ENCODE measurements at places on chromosomes 7 and 10. TPM values are rescaled to one million over a fixed set of nuclear protein-coding genes. Genes with fewer than 3 reads are reported as not detected.

DNA sequence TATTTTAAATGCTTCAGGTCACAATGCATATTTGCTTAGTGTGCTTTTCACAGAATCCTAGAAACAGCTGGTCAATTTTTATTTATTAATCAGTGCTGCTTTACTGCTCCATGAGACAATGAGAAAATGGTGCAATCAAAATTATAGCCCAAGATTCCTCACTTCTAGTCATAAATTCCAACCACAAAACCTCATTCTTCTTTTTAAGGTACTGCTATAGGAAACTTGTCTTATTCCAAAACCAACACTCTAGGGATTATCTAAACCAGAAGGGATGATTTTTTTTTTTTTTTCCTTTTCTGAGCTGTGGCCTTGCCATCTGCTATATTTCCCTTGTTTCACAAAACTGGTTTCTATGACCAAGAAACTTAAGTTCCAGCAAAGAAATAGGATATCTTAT is 64.0 kb upstream of the SEMA3A start:
- DNase-seq = no peak

- no peak for DNase-seq
These were observed 192.6 kb downstream of the CFTR start for GRCh38 chr7:117672453-117672852.

DNA sequence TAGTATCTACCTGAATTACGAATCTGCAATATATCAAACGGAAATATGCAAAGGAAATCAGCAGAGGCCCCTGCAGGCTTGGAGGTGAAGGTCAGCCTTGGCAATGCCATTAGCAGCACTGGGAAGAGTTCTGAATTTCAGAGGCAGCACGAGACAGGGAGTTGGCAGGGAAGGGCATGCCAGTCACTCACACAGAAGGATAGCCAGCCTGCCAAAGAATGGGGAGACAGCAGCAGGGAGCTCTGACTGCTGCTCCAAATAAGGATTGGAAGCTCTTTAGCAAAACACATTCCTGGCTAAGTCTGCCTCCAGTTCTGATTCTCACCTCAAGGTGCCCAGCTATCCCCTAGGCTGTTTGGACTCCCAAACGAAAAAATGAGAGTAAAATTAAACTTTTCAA is 188.0 kb downstream of the PDE1C start:
- DNase-seq = no peak

GRCh38 chr7:51236470-51237132 is 80.0 kb downstream of the COBL start:
- no peak for DNase-seq

- no peak for DNase-seq
These were observed 5.5 kb upstream of the MGAM start for GRCh38 chr7:141990011-141990725.

DNA sequence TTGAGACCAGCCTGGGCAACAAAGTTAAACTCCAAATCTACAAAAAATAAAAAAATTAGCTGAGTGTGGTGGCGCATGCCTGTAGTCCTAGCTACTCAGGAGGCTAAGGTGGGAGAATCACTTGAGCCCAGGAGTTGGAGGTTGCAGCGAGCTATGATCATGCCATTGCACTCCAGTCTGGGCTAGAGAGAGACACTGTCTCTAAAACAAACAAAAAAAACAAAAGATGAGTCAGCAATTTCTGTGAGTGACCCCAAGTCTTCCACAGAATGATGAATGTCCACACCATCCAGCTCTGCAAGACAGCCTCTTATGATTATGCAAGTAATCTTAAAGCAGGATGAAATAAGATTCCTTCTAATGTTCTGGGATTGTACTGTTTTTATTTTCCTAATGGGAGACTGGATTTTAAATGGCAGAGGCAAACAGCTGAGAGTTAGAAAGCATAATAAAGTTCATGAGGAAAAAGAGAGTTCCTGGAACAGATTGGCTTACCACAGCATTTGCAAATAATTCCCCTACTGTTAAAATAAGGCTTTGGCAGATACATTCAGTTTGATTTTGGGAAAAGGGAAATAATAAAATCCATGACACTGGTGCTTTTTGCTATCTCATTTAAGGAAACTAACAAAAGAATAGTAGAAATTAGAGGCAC is 18.9 kb upstream of the PRKAR2B start:
- DNase-seq = no peak

DNA sequence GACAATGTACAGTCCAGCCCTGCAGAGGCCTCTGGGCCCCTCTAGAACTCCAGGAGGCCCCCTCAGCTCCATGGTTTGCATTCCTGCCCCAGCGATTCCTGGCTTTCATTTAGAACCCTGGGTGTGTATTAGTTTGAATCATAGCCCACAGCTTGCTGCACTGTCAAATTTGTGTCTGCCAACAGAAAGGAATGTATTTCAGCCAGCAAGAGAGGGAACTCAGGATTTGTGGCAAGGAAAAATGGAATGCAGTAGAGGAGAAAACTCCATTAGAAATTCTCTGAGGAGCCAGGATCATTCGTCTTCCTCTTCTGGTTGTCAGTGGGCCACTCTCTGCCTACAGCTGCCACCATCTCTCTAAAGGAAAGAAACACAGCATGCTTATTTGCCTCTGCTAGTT is 27.9 kb upstream of the WDR11 start:
- DNase-seq = no peak

GRCh38 chr7:16741676-16742075 is 11.9 kb upstream of the TSPAN13 start:
- DNase-seq = no peak

- DNase-seq = no peak
These were observed 31.3 kb upstream of the INSYN2A start for GRCh38 chr10:127227663-127228062.

- no peak for DNase-seq
These were observed 427.6 kb downstream of the THSD7A start for GRCh38 chr7:11404355-11404754.

- DNase-seq = peak; percentile 39
These were observed 36.1 kb downstream of the GPRIN2 start for GRCh38 chr10:46520381-46520780.

- no peak for DNase-seq
These were observed 39.9 kb upstream of the AGK start for GRCh38 chr7:141511316-141511675.

- no peak for DNase-seq
These were observed 95.1 kb downstream of the GLRX3 start for GRCh38 chr10:130231251-130231741.

- no peak for DNase-seq
These were observed 73.4 kb upstream of the ZNF722 start for GRCh38 chr7:63925262-63925625.

DNA sequence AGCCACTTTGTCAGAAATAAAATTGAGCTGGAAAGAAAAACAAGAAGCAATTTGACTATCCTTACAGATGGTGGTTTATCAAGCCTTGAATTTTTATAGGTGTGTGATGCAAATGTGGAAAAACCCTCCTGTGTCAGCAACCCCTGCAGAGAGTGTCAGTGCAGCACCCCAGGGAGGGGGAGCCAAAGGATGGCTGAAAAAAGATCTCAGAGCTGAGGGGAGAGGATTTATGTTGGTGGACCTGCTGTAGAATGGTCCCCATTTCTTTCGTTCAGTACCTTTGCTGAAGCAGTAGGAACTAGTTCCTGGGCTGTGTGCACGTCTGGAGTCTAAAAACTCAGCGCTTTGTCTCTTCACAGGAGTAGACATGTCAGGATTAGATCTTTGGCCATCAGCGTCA is 239.0 kb downstream of the PHTF2 start:
- no peak for DNase-seq

DNA sequence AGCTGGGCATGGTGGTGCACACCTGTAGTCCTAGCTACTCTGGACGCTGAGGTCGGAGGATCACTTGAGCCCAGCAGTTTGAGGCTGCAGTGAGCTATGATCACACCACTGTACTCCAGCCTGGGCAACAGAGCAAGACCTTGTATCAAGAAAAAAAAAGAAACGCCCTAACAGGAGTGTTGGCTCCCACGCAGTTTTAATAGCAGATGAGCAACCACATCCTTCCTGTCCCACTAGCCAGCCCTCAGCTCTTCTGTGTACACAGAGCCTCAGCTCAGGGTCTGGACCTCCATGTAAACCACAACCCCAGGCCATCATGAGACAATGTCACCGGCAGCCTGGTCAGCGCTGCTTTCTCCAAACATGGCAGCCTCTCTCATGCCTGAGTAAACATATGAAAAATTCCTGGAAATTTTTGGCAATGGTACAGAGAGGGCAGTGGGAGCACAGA is 108.2 kb downstream of the PIP4K2A start:
- DNase-seq = no peak

DNA sequence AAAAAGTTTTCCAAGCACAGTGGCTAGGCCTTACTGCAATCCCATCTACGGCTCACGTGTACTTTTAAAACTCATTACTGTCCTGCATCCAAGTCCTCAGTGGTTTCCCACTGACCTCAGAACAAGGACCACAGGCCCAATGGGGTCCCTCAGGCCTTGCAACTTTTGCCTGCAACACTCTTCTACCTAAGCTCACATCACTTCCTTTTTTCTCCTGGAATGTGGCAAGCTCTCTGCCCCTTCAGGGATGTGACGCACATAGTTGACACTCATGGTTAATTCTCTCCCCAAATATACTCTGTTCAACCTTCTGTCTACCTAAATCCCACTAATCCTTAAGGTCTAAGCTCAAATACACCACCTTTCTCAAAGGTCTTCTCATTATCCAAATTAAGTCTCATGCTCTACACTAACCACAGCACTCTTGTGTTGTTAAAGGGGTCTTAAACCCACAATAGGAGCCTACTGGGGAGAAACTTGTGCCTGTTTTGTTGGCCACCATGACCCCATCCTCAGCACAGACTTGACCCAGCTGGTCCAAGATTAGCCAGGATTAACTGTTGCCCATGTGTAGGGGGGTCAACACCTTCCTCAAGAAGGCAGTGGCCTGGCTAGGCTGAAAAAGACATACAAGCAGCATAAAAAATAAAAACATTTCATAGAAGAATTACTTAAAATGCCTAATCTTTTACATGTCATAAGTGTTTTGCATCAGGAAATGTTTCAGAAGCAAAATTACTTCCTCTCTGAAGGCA is 15.2 kb downstream of the HNRNPF start:
- no peak for DNase-seq

DNA sequence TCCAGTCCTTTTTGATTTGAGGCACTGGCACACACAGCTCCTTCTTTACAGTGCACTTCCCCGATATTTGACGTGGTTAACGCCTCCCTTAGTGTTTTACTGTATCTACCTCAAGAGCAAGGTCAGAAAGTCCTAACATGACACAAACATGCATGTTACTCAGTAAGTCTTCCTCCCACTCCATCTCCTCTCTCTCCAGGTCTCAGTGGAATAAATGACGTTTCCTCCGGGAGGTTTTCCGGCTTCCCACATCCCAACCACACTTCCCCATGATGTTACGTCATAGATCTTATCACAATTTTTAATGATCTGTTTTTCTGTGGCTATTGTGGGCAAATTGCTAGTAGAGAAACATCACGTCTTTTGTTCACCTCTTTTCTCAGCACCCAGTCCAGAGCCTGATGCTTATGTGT is 165.7 kb downstream of the PTPN20 start:
- DNase-seq = no peak

GRCh38 chr7:91396-92175 is 100.8 kb upstream of the FAM20C start:
- DNase-seq = no peak

DNA sequence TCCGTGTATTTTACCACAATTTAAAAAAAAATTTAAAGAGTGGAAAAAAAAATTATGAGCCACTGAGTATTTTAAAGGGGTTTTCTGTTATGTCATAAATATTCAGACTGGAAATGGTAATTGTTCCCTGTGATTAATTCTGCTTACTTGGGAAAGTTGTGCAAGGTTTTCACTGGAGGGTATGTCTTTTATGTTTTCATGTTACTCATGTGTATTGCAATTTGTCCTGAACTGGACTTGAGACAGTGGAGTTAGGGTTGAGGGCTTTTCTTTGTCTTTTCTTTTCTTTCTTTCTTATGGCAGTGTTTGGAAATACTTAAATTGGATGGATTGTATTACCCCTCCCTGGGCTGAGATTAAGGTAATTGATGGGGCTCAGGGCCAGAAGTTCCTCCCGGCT is 257.7 kb downstream of the BAMBI start:
- DNase-seq = no peak

GRCh38 chr7:157866336-157866924 is 529.6 kb downstream of the DNAJB6 start:
- no peak for DNase-seq

- DNase-seq = no peak
These were observed 117.0 kb upstream of the AMPH start for GRCh38 chr7:38748056-38748610.

DNA sequence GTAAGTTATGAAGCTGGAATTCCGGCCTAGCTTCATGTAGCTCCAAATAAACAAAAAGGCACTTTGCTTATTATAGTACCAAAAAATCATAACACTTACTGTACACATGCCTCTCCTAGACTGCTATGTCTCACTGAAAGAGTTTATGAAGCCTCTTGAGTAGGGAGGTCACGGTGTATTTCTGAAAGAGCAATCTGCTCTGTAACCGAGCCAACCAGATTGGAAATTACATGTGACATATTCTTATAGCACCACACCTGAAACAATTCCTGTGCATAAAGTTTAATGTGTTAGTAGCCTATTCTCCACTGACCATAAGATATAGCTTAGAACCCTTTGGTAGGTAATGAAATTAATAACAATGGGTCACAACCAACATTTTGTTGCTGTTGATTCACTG is 1.3 kb upstream of the FAM3C start:
- no peak for DNase-seq

DNA sequence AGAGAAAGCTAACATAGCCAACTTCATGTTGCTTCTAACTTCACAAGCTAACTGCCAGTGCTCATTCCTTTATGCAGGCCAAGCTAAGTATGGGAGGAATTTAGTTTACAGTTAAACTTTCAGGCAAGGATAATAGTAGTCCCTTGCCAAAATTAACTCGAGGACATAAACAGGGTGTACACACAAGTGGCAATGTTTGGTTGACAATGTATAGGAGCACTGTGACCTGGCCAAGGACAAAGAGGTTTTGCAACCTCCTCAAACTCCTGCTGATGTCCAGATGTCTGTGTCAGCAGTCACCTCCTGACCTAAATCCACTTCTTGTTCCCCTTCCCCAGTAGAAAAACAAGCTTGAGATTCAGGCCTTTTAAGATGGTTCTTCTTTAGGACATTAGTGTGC is 494.6 kb upstream of the KLF6 start:
- no peak for DNase-seq

The RET gene
- total RNA-seq = 0.96 TPM

The GGCT gene
- 25.3 TPM for total RNA-seq

The RELN gene
- total RNA-seq = 9.8 TPM

The PPP1R17 gene
- total RNA-seq = not detected

The PRPF18 gene
- 29.6 TPM for total RNA-seq

The ACSM6 gene
- total RNA-seq = 0.66 TPM

The DNAAF5 gene
- total RNA-seq = 29.8 TPM

The C10orf90 gene
- total RNA-seq = 30.4 TPM

The PRKRIP1 gene
- 29.7 TPM for total RNA-seq

The HOGA1 gene
- 1.9 TPM for total RNA-seq

The AS3MT gene
- 3.7 TPM for total RNA-seq
